ENCODE measurements at places on chromosomes 5 and 9.

GRCh38 chr9:16002816-16003215 is 450.0 kb downstream of the CCDC171 start:
- no peak for DNase-seq

DNA sequence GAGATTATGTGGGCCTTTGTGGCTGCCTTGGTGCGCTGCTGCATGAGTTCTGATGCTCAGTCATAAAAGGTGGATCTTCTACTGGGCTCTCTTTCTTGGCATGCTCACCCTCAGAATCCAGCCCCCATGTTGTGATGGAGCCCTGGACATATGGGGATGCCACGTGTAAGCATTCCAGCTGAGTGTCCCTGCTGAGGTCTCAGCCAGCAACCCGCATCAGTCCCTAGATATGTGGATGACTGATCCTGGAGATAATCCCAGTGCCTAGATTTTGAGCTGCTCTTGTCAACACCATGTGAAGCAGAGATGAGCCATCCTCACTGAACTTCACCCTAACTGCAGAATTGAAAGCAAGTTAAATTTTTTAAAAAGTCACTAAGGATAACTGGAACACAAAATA is 390.1 kb downstream of the DMRT2 start:
- no peak for DNase-seq

DNA sequence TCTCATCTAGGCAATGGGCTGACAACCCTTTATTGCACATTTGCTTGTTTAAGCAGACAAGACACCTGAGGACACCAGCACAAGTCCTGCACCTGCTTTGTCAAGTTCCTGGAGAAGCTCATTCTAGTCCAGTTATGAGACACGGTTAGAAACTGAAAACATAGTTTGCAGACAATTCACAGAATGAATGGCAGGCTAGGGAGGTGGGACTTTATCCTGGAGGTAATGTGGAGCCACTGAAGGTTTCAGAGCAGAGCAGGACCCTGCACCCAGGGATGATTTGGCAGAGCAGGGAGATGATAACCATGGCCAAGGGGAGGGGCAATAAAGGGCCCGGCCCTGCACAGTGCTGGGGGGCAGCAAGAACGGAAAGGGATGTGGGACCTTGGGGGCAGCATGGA is 50.7 kb upstream of the SLC25A51 start:
- no peak for DNase-seq

DNA sequence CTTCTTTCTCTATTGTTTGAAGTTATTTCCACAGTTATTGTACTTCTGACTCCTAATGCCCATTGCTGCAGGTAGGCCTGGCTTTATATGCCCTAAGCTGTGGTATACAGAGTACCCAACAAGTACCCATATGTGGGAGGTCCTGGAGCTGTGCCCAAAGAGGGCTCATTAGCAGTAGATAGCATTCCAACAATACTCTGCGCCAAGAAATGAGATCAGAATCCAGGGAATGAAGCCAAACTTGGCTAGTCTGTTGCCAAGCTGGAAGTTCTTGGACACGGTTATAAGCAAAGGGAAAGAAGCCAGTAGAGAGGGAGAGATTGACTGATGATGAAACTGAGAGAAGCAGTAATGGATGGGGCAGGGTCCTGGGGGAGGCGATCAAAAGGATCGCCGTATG is 29.7 kb upstream of the FAM169A start:
- no peak for DNase-seq

DNA sequence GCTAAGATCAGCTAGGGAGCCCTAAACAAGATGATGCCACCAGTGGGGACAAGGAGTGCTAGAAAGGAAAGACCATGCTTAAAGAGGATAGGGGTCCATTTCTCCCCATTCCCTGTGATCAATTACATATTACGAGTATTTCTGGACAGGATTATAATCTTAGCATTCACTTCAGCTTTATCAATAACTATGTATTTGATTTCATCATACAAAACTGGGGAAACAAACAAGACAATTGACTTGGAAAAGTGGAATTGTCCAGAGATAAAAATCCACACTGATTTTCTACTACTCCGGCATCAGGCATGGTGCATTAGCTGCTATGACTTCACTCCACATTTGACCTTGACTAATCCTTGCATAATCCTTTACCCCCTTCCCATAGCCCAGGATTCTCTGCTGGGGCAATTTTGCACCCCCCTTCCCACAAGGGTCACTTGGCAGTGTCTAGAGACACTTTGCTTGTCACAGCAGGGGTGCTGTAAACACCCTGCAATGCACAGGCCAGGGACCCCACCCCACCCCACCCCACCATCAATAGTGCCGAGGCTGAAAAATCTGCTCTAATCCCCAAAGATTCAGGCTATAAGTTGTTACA is 29.9 kb upstream of the UBE2QL1 start:
- DNase-seq, result no peak

- no peak for DNase-seq
These were observed 180.7 kb downstream of the AP3B1 start for GRCh38 chr5:78113689-78114264.

Data from stimulated activated CD8-positive, alpha-beta memory T cell treated with anti-CD3 and anti-CD28 coated beads, Interleukin-7, amount 100 ng/mL, for 4 hours (primary cell).